Kasumi-1 (cell line): ENCODE measurements at places on chromosomes 4 and X.

GRCh38 chr4:48342606-48342880 is 1.2 kb downstream of the SLAIN2 start:
- no peak for DNase-seq

DNA sequence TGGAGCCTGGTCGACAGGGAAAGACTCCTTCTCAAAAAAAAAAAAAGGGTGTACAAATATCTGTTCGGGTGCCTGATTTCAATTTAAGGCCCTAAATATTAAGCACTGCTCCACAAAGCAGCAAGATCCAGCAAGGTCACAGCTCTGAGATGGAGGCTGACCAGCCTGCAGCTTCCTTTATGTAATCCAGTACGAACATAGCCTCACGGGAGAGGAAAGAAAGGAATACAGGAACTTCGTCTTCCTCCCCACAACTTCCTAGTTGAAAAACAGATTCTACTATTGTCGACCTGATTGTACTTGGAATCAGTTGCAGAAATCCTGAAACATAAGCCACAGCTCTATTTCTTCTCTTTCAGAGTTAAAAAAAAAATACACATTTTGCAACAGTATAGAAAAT is 53.5 kb upstream of the TBC1D9 start:
- peak; percentile 24 for DNase-seq

- no peak for DNase-seq
Measured at GRCh38 chrX:103158317-103158621, 56.6 kb upstream of the BEX4 start.

DNA sequence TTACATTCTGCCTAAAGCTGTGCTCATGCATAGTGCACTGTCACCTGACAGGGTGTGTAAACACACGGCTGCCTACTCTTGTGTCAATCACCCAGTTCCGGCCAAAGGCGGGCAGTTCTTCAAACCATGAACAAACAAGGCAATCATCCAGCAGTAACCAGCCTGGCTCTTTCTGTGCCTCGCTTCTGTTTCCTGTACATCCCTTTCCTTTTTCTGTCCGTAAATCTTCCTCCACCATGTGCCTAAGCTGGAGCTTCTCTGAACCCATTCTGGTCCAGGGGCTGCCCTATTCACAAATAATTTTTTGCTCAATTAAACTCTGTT is 60.8 kb upstream of the CBR4 start:
- DNase-seq = no peak

GRCh38 chr4:100082852-100083251 is 107.4 kb downstream of the DDIT4L start:
- DNase-seq = no peak

- no peak for DNase-seq
Measured at GRCh38 chrX:140501321-140501720, 3.5 kb downstream of the SOX3 start.

DNA sequence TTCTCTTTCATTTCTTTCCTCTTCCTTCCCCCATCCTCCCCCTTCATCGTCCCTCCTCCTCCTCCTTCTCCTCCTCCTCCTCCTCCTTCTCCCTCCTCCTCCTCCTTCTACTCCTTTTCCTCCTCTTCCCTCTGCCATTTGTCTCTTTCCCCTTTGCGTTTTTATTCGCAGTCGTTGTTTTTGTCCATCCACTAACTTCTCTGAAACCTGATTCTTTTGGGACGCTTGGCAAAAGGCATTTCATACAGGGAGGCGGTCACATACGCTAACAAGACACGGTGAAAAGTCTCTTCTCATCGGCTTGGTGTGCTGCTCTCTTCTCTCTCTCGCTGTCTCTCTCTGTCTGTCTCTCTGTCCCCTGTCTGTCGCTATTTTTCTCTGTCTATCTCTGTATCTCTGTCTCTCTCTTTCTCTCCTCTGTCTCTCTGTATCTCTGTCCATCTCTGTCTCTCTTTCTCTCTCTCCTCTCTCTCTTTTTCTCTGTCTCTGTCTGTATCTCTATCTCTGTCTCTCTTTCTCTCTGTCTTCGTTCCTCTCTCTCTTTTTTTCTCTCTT is 5.4 kb upstream of the SHOX start:
- DNase-seq = no peak

DNA sequence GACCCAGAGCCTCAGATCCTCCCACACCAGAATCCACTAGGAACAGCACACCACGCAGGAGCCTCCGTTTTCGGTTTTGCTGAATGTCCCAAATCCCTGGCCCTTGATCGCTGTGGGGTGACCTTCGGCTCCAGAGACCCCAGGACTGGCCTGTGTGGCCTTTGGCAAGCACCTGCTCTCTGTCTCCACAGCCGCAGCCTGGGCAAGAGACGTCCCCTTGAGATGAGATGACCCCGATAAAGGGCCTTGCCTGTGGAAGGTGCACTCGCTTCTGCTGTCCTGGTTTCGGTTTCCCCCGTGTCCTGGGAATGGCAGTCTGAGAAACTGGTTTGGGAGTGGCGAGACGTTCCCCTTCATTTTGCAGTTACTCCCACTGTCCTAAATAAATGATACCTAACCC is 9.6 kb downstream of the PSAPL1 start:
- DNase-seq = no peak

DNA sequence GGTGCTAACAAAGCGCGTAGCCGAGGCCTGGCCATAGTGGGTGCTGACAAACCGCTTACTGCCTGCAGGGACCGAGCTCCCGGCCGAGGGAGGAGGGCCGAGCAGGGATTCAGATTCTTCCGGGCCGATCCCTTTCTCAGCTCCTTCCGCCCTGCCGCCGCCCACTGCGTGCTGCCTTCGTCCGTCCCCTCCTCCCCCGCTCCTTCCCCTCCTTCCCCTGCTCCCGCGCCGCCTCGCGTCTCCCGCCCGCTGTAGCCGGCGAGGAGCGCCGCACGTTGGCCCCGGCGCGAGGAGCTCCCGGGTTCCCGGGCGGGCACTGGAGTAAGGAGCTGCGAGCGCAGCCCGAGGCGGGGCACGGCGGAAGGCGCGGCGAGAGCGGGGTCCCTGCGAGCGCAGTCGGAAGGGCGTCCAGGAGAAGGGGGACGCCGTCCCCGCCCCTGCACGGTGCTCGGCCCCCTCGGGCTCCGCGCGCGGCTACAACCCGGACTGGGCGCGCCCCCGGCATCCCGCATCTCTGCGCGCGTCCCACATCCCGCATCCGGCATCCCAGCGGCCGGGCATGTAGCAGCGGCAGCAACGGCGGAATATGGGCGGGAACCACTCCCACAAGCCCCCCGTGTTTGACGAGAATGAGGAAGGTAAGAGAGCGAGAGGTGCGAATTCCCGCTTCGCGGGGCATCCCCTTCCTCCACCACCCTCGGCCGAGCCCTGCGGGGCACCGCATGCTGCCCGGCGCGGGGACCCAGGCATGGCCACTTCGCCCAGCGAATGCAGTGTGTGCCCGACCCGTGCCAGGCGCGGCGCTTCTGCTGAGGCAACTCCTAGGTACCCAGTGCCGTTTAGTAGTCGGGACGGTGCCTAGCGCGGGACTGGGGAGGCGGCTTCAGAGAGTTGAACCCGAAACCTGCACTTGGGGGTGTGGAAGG is at the start of gene STK32B:
STK32B (plus strand) TSS at position 203 of the 926 bp plus-strand sequence.
- DNase-seq = peak; percentile 68

DNA sequence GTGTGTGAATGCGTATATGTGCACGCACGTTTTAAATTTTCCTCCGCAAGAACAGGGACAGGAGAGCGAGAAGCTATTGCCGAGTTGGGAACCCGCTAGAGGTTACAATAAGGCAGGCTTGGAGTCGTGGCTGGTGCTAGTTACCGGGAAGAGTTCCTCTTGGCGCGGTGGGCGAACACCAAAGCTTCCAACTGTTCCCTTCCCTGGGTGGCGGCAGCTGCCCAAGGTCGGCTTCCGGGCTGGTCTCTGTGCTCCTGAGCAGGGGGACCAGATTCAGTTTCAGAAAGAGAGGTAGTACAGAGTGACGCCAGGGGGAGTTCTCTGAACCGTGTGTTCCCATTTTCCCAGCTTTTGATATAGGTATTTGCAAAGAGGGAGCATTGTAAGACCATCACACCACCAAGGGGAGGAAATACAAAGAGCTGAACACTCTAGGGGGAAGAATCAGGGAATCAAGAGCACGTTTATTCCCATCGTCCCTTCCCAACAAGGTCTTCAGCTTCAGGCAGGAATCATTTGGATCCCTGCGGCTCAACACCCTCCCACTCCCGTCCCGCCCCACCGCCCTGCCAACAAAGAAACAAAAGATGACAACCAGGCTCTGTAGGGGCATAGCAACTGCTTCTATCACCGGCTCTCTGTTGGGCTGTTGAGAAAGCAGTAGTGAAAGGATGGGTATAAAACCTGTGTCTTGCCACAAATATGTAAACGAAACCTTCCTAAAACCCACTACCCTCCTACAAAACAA is 113.6 kb upstream of the TEX13C start:
- DNase-seq = peak; percentile 61

DNA sequence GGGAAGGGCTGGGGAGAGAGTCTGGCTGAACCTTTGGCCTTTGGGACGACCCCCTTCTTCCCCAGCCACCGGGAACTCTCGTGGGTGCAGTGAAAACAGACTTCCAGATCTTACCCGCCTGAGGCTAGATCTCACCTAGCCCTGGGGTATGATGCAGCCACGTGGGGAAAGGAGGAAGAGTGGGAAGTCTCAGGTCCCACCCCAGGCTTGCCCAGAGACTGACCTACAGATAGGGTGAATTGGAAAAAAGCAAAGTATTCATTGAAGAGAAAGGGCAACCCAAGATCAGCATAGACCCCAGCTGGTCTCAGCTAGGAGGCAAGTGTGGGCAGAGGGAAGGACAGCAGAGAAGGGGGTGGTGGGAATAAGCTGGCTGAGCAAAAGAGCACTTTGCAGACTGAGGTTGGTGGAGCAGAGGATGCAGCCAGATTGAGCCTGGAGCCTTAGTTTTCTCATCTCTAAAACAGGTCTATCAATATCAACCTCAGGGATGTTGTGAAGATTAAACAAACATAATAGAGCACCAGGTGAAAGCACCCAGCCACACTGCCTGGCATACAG is 4.2 kb upstream of the EFNB1 start:
- DNase-seq = no peak

- peak; percentile 97 for DNase-seq
Measured at GRCh38 chr4:56530269-56531148, 24.9 kb downstream of the ARL9 start.

- DNase-seq = no peak
Measured at GRCh38 chr4:16196482-16197393, 29.5 kb downstream of the TAPT1 start.

GRCh38 chr4:20194123-20195013 is 57.3 kb upstream of the SLIT2 start:
- peak; percentile 41 for DNase-seq

GRCh38 chr4:6111354-6111960 is 88.9 kb downstream of the JAKMIP1 start:
- no peak for DNase-seq

DNA sequence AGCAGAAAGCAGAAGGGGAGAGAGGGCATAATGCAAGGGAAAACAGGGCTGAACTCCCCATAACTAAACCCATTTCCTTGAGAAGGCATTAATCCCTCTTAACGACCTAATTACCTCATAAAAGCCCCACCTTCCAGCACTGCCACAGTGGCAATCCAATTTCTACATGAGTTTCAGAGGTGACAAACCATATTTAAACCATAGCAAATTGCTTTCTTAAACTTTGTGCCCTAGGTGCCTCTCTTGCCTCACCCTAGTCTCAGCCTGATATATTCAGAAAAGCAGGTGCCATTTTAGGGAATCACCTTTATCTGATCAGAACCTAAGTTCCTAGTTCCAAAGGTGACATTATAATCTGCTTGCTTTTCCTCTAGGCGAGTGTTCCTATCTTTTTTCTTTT is 48.9 kb downstream of the SLC34A2 start:
- no peak for DNase-seq

DNA sequence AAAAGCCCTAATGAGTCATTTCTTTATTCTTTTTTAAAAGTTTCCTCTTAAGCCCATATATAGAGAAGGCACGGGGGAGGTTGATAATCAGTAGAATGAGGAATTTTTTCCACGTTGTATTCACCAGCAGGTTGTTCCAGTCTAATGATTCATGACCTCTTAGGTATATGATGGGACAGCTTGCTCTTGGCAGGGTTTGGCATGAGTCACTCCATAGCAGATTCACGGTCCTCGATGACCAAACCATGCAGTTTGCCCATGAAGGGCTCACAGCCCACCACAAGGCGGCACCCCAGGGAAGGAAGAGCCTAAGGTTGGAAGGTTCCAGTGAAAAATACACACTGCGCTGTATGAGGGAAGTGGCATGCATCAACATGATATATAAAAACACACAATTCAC is 623.8 kb upstream of the DIPK2B start:
- DNase-seq = no peak

- DNase-seq = no peak
Measured at GRCh38 chr4:88993246-88993645, 63.7 kb downstream of the FAM13A start.

DNA sequence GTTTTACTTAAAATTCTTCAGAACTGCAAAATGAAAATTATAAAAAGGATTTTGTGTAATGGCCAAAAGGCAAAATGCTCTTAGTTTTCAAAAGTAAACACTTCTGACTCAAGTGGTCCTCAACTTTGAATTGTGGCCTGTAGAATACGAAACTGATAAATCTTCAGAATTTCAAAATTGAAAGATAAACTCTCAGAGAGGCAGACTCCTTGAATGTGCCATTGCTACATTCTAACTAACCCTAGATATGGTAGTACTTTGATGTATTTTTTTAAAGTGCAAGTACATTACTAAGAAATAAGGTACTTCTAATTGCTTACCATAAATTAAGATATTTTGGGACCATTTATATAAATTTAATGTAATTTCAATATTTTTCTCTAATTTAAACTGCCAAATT is 44.4 kb downstream of the TNIP3 start:
- DNase-seq = no peak

DNA sequence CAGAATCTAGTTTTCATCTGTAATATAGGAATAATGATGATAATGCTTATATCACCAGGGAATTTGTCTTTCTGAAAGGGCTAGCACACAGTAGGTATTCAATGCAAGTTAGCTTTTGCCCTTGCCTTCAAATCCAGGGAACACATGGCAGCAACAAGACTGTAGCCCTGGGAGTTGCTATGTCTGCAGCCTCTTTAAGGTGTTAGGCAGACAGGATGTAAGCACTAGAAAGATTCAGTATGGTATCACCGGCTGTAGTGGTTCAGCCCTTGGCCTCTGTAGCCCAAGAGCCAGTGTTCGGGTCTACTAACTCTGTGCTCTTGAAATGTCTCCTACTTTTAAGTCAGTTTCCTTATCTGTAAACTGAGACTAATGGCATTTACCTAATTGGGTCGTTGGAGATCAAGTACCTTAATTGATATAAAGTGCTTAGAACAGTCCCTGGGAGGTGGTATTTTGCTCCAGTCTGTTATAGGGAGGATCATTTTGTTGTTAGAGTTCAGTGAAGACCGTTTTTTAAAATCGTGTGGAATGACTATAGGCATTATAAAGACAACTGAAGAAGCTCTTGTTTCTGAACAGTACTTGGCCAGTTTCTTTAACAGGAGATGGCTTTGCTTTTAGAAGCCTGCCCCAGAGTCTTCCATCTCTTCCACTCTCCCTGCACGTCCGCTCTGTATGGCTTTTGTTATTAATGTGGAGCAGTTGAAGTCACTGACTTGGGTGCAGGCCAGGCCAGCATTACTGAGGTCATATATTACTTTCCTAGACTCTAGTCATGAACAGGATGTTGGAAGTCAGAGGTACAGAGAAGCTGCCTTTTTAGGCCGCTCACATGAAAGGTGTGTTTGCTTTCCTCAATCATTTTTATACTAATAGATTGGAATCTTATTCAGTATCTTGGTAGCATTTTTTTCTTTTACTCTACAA is 44.8 kb downstream of the GAB1 start:
- no peak for DNase-seq
